ENCODE measurements at places on chromosomes 3 and 15. TPM values are rescaled to one million over a fixed set of nuclear protein-coding genes. Genes with fewer than 3 reads are reported as not detected.
A peak's percentile ranks its signal among the peaks of the same experiment; 100 is the strongest.

- H3K27me3 ChIP-seq = no peaks in the 10 kb centered on the region
- no peak overlapping the region for H3K27ac ChIP-seq
- H3K4me1 ChIP-seq = no peaks in the 10 kb centered on the region
- DNase-seq = no peak
- H3K4me3 ChIP-seq = no peak overlapping the region
These were observed 49.1 kb downstream of the PLS1 start for GRCh38 chr3:142645236-142645793.

DNA sequence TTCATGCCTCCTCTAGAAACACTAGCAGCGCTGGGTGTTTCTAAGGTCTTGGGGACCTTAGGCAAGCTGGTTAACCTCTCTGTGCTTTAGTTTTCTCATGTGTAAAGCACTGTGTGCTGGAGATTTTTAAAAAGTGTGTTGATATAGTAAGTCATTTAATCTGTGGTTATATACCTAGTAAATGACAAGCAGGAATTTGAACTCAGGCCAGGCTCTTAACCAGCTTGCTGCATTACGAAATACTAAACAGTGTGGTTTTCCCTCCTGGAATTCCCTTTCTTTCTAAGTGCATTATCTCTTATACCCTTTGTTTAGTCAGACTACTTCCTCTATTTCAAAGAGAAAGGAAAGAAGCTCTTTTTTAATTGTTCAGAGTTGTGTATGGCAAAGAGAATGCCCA lies 26.5 kb downstream of the NEO1 start:
- H3K4me3 ChIP-seq = no peak overlapping the region
- no peaks in the 10 kb centered on the region for H3K27me3 ChIP-seq
- DNase-seq = no peak
- H3K27ac ChIP-seq = no peak overlapping the region
- H3K36me3 ChIP-seq = no peaks in the 10 kb centered on the region

GRCh38 chr3:24166515-24166914 lies 221.4 kb downstream of the NR1D2 start:
- no peak overlapping the region for H3K4me3 ChIP-seq
- no peak for DNase-seq
- H3K36me3 ChIP-seq = no peaks in the 10 kb centered on the region
- H3K27ac ChIP-seq = no peak overlapping the region
- no peaks in the 10 kb centered on the region for H3K27me3 ChIP-seq

GRCh38 chr3:132870541-132870940 lies 148.3 kb upstream of the NPHP3 start:
- DNase-seq = no peak
- H3K27ac ChIP-seq = no peak overlapping the region
- H3K4me1 ChIP-seq = no peaks in the 10 kb centered on the region
- no peak overlapping the region for H3K4me3 ChIP-seq
- H3K27me3 ChIP-seq = no peaks in the 10 kb centered on the region
- no peaks in the 10 kb centered on the region for H3K36me3 ChIP-seq

- H3K27ac ChIP-seq = no peak overlapping the region
- H3K4me3 ChIP-seq = no peak overlapping the region
- no peak for DNase-seq
- no peaks in the 10 kb centered on the region for H3K4me1 ChIP-seq
- H3K27me3 ChIP-seq = no peaks in the 10 kb centered on the region
These were observed 697 bp upstream of the TRIM69 start for GRCh38 chr15:44735482-44736180.

GRCh38 chr3:186109897-186110803 lies 1.3 kb upstream of the ETV5 start:
- H3K4me3 ChIP-seq = no peak overlapping the region
- H3K36me3 ChIP-seq = no peaks in the 10 kb centered on the region

GRCh38 chr3:50587806-50588758 lies 18.8 kb downstream of the HEMK1 start:
- peaks cover 59% of the 10 kb centered on the region for H3K4me1 ChIP-seq
- DNase-seq = no peak
- no peaks in the 10 kb centered on the region for H3K27me3 ChIP-seq

GRCh38 chr3:112640276-112640929 lies 540 bp downstream of the CCDC80 start:
- no peaks in the 10 kb centered on the region for H3K36me3 ChIP-seq
- DNase-seq = no peak
- H3K4me1 ChIP-seq = no peaks in the 10 kb centered on the region

GRCh38 chr3:74023395-74023794 lies 398.7 kb upstream of the PDZRN3 start:
- no peaks in the 10 kb centered on the region for H3K27me3 ChIP-seq
- H3K4me3 ChIP-seq = no peak overlapping the region
- H3K27ac ChIP-seq = no peak overlapping the region
- no peaks in the 10 kb centered on the region for H3K36me3 ChIP-seq
- no peak for DNase-seq
- no peaks in the 10 kb centered on the region for H3K4me1 ChIP-seq

- no peak overlapping the region for H3K27ac ChIP-seq
- no peaks in the 10 kb centered on the region for H3K4me1 ChIP-seq
- H3K36me3 ChIP-seq = no peaks in the 10 kb centered on the region
These were observed 463.3 kb downstream of the EPHA6 start for GRCh38 chr3:97277708-97278107.

DNA sequence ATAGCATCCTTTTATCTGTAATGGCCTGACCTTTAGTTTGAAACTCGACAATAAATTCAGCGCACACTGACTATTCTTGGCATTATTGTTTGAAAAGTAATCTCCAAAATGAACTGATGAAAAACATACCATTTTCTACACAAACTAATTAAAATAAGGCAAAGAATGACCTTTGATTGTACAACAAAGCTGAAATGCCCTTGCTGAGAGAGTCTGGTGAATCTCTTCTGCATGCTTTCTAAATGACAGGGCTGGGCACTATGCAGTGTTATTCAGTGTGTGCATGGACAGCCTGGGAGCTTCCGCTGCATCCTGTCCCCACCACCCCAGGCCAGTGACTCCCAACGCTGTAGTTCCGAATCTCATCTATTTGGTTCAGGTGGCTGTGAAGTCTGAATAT lies 530.8 kb downstream of the FOXP1 start:
- DNase-seq = no peak
- no peaks in the 10 kb centered on the region for H3K27me3 ChIP-seq
- no peak overlapping the region for H3K27ac ChIP-seq
- peaks cover 15% of the 10 kb centered on the region for H3K36me3 ChIP-seq
- peaks cover 7% of the 10 kb centered on the region for H3K4me1 ChIP-seq

DNA sequence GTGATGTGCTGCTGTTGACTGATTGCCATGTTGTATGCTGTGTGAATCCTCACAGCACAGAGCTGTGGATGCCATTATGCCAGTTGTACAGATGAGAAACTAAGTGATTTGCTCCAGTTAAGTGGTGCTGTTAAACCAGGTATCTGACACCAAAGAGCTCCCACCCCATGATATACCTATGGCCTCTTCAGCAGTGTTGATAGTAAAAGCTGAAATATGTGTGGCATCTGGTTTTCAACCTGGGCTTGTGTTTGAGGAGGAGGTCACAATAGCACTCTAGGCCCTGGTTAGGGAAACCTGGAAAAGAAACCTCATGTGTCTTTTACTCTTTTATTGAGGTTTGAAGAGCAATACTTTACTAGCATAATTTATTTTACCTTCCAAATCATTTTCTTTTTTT lies 21.4 kb downstream of the RAD54L2 start:
- H3K4me3 ChIP-seq = no peak overlapping the region
- H3K27ac ChIP-seq = no peak overlapping the region
- H3K4me1 ChIP-seq = no peaks in the 10 kb centered on the region

GRCh38 chr3:171457607-171458061 lies 2.6 kb downstream of the TNIK start:
- peak overlapping the region; percentile 70 for H3K4me3 ChIP-seq
- H3K27ac ChIP-seq = no peak overlapping the region
- no peaks in the 10 kb centered on the region for H3K36me3 ChIP-seq
- peaks cover 16% of the 10 kb centered on the region for H3K27me3 ChIP-seq

- DNase-seq = no peak
- H3K27me3 ChIP-seq = no peaks in the 10 kb centered on the region
- H3K4me1 ChIP-seq = no peaks in the 10 kb centered on the region
- H3K27ac ChIP-seq = no peak overlapping the region
- no peak overlapping the region for H3K4me3 ChIP-seq
- H3K36me3 ChIP-seq = no peaks in the 10 kb centered on the region
These were observed 73.5 kb upstream of the IQSEC1 start for GRCh38 chr3:13146643-13147143.

DNA sequence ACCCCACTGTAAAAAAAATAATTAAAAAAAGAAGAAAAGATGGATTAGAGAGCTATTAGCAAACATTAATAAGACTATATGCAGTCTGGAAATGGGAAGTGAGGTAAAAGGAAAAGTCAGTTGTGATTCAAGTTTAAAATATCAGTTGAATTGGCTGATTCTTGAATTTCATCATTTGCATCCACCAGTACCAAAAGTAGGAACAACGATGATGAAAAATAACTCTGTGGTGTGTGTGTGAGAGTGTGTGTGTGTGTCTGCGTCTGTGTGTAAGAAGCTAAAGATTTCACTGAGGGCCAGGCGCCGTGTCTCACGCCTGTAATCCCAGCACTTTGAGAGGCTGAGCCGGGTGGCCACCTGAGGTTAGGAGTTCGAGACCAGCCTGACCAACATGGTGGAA lies 56.0 kb upstream of the SLC4A7 start:
- DNase-seq = no peak
- no peak overlapping the region for H3K27ac ChIP-seq
- no peaks in the 10 kb centered on the region for H3K27me3 ChIP-seq
- H3K4me1 ChIP-seq = no peaks in the 10 kb centered on the region
- H3K36me3 ChIP-seq = no peaks in the 10 kb centered on the region

- DNase-seq = no peak
- H3K4me3 ChIP-seq = no peak overlapping the region
- no peaks in the 10 kb centered on the region for H3K36me3 ChIP-seq
- H3K27ac ChIP-seq = no peak overlapping the region
- peaks cover 7% of the 10 kb centered on the region for H3K27me3 ChIP-seq
These were observed 3.1 kb downstream of the MESP1 start for GRCh38 chr15:89747708-89748682.

DNA sequence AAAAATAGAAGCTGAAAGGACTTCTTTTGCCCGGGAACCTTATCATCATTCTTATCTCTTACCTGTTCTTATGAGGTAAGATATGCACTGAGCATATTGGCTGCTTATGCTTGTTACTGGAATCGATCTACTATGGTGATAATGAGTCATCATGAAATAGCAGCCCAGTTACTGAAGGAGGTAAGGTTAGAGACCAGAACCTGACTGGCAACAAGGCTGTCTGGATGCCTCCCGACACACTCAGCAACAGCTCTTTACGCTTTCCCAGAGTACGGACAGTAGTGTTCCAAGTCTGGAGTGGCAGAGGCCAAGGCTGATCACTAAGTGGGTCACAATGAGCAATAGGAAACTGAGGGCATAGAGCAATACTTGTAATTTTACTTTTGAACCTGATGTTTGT lies 314.1 kb downstream of the NLGN1 start:
- H3K27me3 ChIP-seq = no peaks in the 10 kb centered on the region
- no peak overlapping the region for H3K4me3 ChIP-seq
- no peak overlapping the region for H3K27ac ChIP-seq
- no peak for DNase-seq

DNA sequence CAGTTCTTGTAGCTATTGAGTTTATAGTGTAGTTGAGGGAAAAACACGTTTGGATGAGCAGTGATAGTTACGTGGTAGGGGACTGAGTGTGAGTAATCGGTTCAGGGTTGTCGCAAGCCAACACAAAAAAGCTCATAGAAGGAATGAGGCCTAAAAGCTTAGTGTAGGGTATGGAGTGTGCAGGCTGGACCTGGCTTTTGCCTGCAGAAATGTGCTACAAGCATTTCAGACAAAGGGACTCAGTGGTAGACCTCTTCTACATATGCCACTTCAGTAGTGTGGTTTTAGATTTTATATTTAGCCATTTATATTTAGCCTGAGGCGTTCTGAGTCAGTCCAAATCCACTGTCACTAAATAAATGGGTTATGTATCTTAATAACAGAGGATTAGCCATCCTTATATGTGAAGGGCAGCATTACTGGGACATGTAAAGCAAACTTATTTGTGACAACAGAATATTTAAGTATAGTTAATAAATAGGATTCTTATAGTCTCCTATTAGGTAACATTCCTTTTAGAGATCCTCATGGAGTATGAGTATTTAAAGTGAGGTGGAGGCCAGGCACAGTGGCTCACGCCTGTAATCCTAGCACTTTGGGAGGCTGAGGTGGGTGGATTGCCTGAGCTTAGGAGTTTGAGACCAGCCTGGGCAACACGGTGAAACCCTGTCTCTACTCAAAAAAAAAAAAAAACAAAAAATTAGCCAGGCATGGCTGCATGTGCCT lies 21.8 kb downstream of the ATP2C1 start:
- H3K27ac ChIP-seq = no peak overlapping the region
- no peaks in the 10 kb centered on the region for H3K4me1 ChIP-seq
- no peaks in the 10 kb centered on the region for H3K27me3 ChIP-seq
- peaks cover 6% of the 10 kb centered on the region for H3K36me3 ChIP-seq
- no peak overlapping the region for H3K4me3 ChIP-seq
- no peak for DNase-seq

- H3K36me3 ChIP-seq = peaks cover 14% of the 10 kb centered on the region
- H3K4me3 ChIP-seq = peak overlapping the region; percentile 22
- peak; percentile 31 for DNase-seq
- peaks cover 28% of the 10 kb centered on the region for H3K4me1 ChIP-seq
These were observed 38.2 kb downstream of the TRANK1 start for GRCh38 chr3:36906504-36907149.

DNA sequence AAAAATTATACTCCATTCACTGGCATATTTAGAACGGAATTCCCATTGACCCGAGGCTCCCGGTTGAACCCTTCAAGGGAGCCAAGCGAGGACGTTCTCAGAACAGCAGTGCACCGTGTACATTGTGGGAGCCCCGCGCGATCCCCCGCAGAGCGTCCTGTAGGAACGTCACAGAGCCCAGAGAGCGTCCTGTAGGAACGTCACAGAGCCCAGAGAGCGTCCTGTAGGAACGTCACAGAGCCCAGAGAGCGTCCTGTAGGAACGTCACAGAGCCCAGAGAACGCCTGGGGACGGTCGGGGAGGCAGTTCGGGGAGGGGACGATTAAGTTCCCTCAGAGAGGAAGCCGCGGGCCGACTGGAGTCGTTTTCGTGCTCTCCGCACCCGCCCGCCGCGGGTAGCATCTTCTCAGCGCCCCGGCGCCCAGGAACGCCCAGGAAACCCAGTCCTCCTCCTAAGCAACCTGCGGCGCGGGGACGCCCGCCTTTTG lies 506 bp upstream of the ATP1B3 start:
- H3K4me3 ChIP-seq = peak overlapping the region; percentile 62
- no peaks in the 10 kb centered on the region for H3K27me3 ChIP-seq
- H3K36me3 ChIP-seq = no peaks in the 10 kb centered on the region
- DNase-seq = no peak
- peak overlapping the region; percentile 97 for H3K27ac ChIP-seq

Gene ABHD6
- total RNA-seq = 5.4 TPM

Gene LINGO1
- total RNA-seq = 0.24 TPM

Gene FBXW12
- 0.05 TPM for total RNA-seq

Gene CHST2
- total RNA-seq = 15.6 TPM

Gene TICRR
- total RNA-seq = 3.5 TPM

Gene GOLGA8T
- 0.19 TPM for total RNA-seq

Gene DPPA2
- 0.14 TPM for total RNA-seq

Gene ADAMTS9
- total RNA-seq = 3.7 TPM

Measured in thymus (tissue), 14 donors.